ENCODE measurements at places on chromosomes 7 and 10. TPM values are rescaled to one million over a fixed set of nuclear protein-coding genes. Genes with fewer than 3 reads are reported as not detected.

The FAM25A gene
- total RNA-seq: 12.0 TPM

The SAP25 gene
- not detected for total RNA-seq

The GPNMB gene
- 65.4 TPM for total RNA-seq

The PTPN20 gene
- not detected for total RNA-seq

The COL13A1 gene
- total RNA-seq: 8.6 TPM

The FAM25C gene
- total RNA-seq: not detected

The CYP3A4 gene
- not detected for total RNA-seq

The IL15RA gene
- total RNA-seq: 23.8 TPM

The TMEM273 gene
- not detected for total RNA-seq

The ADCY1 gene
- total RNA-seq: 3.9 TPM

The CALHM3 gene
- not detected for total RNA-seq

The SLC29A4 gene
- 4.4 TPM for total RNA-seq

The LIPJ gene
- total RNA-seq: not detected

The NACAD gene
- total RNA-seq: not detected

The BPGM gene
- total RNA-seq: 8.7 TPM

The BUD23 gene
- 104 TPM for total RNA-seq

The HOXA9 gene
- total RNA-seq: 29.9 TPM

The EDRF1 gene
- total RNA-seq: 16.7 TPM

GRCh38 chr7:158911145-158911544 is 54.8 kb downstream of the DYNC2I1 start:
- DNase-seq: no peak

GRCh38 chr10:22086730-22087401 is 83.3 kb upstream of the DNAJC1 start:
- DNase-seq: peak; percentile 87

- no peak for DNase-seq
Observed at GRCh38 chr10:98488669-98489430, 42.1 kb upstream of the HPS1 start.

DNA sequence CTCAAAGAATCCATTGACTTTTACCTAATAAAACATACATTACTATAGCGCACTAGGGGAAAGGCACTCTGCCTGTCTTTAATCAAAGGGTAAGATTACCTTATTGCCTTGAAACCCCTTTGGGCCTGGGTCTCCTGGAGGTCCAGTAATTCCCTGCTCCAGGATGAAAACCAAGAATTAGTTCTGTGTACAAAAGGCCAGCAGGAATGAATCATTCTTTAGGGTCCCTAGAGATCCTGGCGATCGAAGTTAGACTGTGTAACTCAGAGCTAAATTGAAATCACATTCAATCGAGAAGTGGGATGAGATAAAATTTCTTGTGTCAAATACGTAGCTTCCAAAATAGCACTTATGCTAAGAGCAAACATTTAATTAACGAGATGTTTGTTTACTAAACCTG is 29.8 kb downstream of the COL28A1 start:
- no peak for DNase-seq

DNA sequence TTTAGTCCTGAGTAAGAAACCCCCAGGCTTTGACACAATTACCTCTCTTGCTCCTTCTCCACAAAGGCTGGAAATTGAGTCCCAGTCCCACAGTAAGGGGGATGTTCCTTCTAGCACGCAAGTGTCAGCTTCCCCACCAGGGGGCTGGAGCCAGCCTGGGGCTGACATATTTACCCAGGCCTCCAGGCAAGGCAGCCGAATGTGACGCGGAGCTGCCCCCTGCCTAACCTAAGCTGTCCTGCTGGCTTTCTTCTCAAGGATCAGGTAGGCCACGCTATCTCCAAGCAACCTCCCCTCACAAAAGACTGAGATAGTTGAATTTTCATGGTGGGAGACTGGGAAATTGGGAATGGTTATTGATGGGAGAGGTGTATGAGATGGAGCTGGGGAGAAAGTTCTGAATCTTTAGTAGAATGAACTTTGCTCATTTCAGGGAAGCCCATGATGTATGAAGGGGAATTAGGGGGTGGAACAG is 19.2 kb upstream of the BMPER start:
- peak; percentile 43 for DNase-seq

- no peak for DNase-seq
Observed at GRCh38 chr10:110421512-110422138, 76.1 kb upstream of the DUSP5 start.

- DNase-seq: no peak
Observed at GRCh38 chr7:37439653-37440026, 9.0 kb downstream of the ELMO1 start.

GRCh38 chr10:111078505-111079185 is 1.8 kb downstream of the ADRA2A start:
- DNase-seq: no peak

- no peak for DNase-seq
Observed at GRCh38 chr10:483261-483660, 206.2 kb downstream of the DIP2C start.

DNA sequence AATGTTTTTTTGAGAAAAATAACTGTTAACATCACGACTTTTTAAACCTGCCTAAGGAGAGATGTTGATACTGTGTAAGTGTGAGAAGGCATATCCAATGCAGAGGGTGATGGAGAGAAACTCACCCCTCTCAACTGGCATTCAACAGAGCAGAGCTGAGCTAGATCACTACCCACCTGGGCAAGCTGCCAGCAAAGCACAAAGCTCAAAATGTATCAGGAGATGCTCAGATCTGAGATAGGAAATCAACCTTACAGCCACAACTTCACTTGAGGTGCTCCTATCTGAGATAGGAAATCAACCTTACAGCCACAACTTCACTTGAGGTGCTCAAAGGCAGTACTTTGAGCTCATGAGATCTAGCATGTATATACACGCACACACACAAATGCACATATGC is 151.5 kb upstream of the PDE1C start:
- DNase-seq: no peak

DNA sequence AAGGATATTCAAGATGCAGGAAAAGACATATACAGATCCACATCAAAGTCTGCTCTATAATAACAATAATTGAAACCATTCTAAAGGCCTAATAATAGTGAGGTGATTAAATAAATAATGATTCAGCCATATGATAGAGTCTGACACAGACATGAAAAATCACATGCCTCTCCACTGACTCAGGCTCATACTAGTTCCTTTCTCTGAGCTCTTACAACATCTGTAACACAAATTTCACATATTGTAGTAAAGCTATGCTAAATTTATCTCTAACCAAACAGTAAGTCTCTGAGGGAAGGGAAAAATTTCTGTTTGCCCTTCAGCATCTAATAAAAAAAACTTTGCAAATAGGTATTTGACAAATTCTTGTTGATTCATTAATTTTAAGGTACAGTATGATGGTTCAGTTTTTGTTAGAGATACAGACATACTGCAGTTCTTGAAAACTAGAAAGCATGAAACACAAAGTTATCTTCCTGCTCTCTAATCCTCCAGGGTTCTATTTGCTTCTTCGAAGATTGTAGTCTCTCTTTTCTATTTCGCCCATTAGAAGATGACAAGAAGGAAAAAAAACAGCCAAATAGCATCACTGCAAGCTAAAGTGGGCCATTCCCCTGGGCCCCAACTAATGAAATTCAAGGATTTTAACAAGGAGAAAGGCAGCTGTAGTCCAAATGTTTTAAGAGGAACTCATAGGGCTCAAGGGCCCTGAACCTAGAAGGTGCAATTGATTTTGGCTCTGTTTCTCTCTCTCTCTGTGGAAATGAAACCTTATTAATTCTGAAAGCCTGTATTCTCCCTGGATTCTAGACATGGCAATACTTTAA is 53.9 kb downstream of the CUBN start:
- DNase-seq: peak; percentile 56

- DNase-seq: no peak
Observed at GRCh38 chr10:12200850-12201249, 4.9 kb downstream of the CDC123 start.

GRCh38 chr10:70769121-70769520 is 16.1 kb downstream of the TBATA start:
- DNase-seq: no peak

GRCh38 chr7:111980725-111981124 is 225.5 kb downstream of the DOCK4 start:
- DNase-seq: no peak

GRCh38 chr10:51892965-51893658 is 193.7 kb upstream of the CSTF2T start:
- peak; percentile 9 for DNase-seq

DNA sequence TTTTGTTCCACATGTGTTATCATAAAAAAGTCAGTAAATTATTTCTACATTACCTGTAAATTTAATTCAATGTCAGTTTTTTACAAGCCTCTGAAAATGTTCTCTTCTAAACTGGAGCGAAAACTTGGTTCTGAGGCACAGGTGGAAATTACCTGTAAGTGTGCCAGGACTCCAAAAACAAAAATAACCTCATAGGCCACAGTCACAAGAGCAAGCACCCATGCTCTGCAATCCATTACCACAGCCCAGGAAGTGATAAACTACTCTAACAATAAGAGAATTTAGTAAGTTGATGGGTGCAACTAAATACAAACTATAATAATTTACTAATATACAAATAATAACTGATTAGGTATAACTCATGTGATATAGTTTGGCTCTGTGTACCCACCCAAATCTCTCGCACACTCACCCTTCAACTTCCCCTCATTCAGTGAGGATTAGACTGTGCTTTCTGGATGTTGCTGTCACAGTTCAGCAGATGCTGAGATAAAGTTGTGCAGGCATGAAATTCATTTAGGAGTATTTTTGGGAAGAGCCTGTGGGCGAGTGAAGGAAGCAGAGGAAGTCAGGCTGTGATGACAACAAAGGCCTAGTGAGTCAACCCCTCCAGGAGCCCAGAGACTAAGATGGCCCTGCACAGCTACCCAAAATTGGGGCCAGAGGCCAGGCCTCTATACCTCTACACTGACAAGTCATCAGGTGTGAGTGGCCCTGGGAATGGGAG is 16.3 kb upstream of the GIMAP6 start:
- no peak for DNase-seq

DNA sequence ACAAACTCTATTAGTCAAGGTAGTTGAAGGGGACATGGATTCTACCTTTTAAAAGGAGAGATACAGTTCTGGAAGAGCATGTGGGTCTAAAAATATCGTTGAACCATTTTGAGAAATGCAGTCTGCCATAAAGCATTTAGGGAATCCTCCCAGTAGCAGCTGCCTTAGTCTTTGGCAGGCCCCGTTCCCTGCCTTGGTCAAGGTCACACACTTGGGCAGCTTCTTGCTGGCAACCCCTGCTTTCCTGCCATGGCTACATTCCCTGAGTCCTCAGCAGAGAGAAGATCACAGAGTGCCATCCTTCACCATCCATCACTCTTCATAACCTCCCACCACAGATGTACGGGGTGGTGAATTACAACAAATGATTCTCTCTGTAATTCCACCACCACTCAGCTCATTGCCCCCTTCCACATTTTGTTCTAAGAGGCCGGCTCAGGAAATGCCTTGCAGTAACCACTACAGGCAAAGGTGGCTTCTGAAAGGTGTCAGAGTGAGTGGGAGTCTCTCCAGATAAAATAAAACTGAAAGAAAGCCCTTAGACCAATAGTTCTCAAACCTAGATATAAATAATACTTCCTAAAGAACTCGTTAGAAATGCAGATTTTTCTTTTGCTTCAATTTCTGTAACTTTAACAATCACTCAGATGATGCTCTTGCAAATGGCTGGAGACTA is 121.4 kb upstream of the STK17A start:
- no peak for DNase-seq

GRCh38 chr7:66100408-66101050 is 14.1 kb upstream of the CRCP start:
- no peak for DNase-seq

DNA sequence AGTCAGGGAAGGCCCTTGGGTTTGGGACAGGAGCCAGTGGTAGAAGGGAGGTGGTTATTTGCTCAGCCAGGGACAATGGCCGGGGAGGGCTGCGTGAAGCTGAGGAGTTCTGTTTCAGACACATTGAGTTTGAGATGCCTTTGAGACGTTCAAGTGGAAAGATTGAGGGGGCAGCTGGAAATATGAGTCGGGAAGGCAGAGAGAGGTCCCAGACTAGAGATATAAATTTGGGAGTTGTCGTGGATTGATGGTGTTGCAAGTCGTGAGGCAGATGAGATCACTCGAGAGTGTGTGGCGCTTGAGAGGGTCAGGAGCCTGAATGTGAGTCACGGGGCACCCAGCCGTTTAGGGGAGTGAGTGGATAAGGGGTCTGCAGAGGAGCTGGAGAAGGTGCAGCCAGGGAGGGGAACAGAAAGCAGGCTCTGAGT is 73.3 kb downstream of the ZMIZ1 start:
- no peak for DNase-seq
